Type B pancreatic cell (in vitro differentiated cells): ENCODE measurements at places on chromosomes 11 and 22.
A peak's percentile ranks its signal among the peaks of the same experiment; 100 is the strongest.

GRCh38 chr11:46291441-46292150 lies 14.1 kb downstream of the CREB3L1 start:
- peak overlapping the region; percentile 87 for H3K27ac ChIP-seq
- H3K27me3 ChIP-seq, result no peaks in the 10 kb centered on the region
- no peak for DNase-seq
- H3K36me3 ChIP-seq, result no peaks in the 10 kb centered on the region
- peaks cover 41% of the 10 kb centered on the region for H3K4me1 ChIP-seq
- no peak overlapping the region for H3K4me3 ChIP-seq

- peak overlapping the region; percentile 97 for H3K4me3 ChIP-seq
- H3K27ac ChIP-seq, result peak overlapping the region; percentile 100
- peaks cover 13% of the 10 kb centered on the region for H3K36me3 ChIP-seq
- no peaks in the 10 kb centered on the region for H3K27me3 ChIP-seq
These were observed 561 bp downstream of the TRMT112 start for GRCh38 chr11:64316672-64317324.

GRCh38 chr11:12294613-12295012 lies 82.8 kb upstream of the PARVA start:
- H3K36me3 ChIP-seq, result no peaks in the 10 kb centered on the region
- no peak overlapping the region for H3K4me3 ChIP-seq
- no peaks in the 10 kb centered on the region for H3K27me3 ChIP-seq
- no peaks in the 10 kb centered on the region for H3K4me1 ChIP-seq
- no peak overlapping the region for H3K27ac ChIP-seq

- no peak overlapping the region for H3K27ac ChIP-seq
- no peak overlapping the region for H3K4me3 ChIP-seq
- H3K4me1 ChIP-seq, result peaks cover 7% of the 10 kb centered on the region
- H3K27me3 ChIP-seq, result peaks cover 8% of the 10 kb centered on the region
- no peak for DNase-seq
These were observed 20.1 kb downstream of the TMPRSS6 start for GRCh38 chr22:37089434-37089833.

GRCh38 chr11:69229511-69229910 lies 64.4 kb upstream of the MYEOV start:
- H3K36me3 ChIP-seq, result no peaks in the 10 kb centered on the region
- H3K4me1 ChIP-seq, result no peaks in the 10 kb centered on the region
- H3K27ac ChIP-seq, result no peak overlapping the region
- no peak overlapping the region for H3K4me3 ChIP-seq
- H3K27me3 ChIP-seq, result peaks cover 6% of the 10 kb centered on the region

DNA sequence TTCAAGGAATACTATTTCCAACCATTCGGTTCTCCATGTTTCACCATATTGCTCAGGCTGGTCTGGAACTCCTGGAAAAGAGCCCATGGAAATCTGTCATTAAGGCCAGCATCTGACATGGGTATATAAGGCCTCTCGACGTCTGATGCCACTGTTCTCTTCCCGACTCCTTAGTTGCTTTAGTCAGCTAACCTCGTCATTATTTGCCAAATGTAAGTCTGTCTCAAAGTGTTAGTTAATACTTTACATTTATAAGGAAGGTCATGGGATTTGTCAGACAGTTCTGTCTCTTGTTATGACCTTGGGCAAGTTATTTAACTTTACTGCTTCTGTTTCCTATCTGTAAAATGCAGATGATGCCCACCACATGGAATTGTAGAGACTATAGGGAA lies 1.6 kb downstream of the MRPL48 start:
- DNase-seq, result no peak
- peaks cover 4% of the 10 kb centered on the region for H3K36me3 ChIP-seq
- peaks cover 10% of the 10 kb centered on the region for H3K4me1 ChIP-seq
- peak overlapping the region; percentile 99 for H3K4me3 ChIP-seq
- no peaks in the 10 kb centered on the region for H3K27me3 ChIP-seq

DNA sequence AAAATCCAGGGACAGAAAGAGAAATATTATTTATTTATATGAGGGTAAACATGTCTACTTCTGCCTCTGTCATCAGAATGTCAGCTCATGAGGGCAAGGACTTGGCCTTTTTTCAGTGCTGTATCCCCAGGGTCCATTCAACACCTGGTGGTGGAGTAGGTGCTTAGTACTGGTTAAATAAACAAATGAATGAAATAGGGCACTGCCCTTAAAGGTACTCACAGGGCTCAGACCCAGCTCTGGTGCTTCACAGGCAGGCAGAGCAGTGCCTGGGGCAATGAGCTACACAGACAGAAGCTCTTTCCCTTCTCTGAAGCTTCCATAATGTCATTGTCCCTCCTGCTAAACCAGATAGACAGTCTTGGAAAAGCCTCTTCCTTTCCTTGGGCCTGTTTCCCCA lies 30.9 kb downstream of the P4HA3 start:
- H3K36me3 ChIP-seq, result no peaks in the 10 kb centered on the region
- no peaks in the 10 kb centered on the region for H3K4me1 ChIP-seq
- peaks cover 4% of the 10 kb centered on the region for H3K27me3 ChIP-seq
- DNase-seq, result no peak
- no peak overlapping the region for H3K27ac ChIP-seq
- no peak overlapping the region for H3K4me3 ChIP-seq

GRCh38 chr11:86941871-86942599 lies 13.2 kb downstream of the FZD4 start:
- H3K36me3 ChIP-seq, result peaks cover 14% of the 10 kb centered on the region
- no peak overlapping the region for H3K27ac ChIP-seq
- no peak overlapping the region for H3K4me3 ChIP-seq
- peaks cover 42% of the 10 kb centered on the region for H3K4me1 ChIP-seq
- no peak for DNase-seq
- no peaks in the 10 kb centered on the region for H3K27me3 ChIP-seq
